ENCODE measurements at places on chromosomes 5 and 9. TPM values are rescaled to one million over a fixed set of nuclear protein-coding genes. Genes with fewer than 3 reads are reported as not detected.

LECT2 gene
- total RNA-seq: not detected

- DNase-seq: no peak
These were observed 99.3 kb downstream of the KCNIP1 start for GRCh38 chr5:170603109-170603508.

DNA sequence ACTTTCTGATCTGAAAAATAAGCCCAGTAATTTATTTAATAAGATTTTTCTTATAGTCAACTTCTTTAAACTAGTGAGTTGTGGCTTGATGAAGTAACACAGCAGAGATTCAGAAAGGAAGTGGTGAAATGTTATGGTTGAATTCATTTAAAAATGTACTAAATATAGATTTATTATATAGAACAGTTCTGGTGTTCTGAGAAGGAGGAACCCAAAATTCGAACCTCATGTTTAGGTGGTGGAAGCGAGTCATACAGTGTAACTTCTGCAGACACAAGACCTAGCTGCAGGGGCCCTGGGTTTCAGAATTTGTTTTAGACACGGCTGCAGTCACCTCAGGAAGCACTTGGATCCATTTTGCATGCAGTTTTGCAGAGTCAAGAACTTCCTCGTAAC is 188.2 kb downstream of the TRIO start:
- no peak for DNase-seq

PPP3R2 gene
- not detected for total RNA-seq

PRRX2 gene
- 0.32 TPM for total RNA-seq

GRCh38 chr9:113349445-113350094 is at the start of gene BSPRY:
BSPRY (plus strand) TSS chr9:113349541; CDS start chr9:113349580, 39 bp downstream.
- DNase-seq: no peak

DMRT2 gene
- not detected for total RNA-seq

DNA sequence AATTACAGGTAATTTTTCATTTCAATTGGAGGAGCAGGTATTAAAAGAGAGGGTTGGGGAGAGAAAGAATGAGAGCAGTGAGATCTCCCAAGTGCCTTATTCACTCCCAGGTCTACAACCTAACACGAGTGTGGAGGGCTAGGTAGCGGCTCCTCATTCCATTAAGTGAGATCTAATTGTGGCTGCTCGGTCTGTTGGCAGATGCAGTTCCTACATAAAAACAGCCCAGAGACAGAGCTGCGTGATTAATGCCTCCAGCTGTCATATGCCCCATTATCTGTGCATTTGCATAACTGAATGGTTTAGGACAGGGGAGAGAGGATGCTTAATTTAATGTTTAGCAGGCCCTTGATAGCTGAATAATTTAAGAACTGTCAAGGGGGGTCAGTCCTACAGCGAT is 100.5 kb downstream of the PSAT1 start:
- DNase-seq: no peak

GRCh38 chr5:23064710-23065109 is 211.6 kb upstream of the CDH12 start:
- DNase-seq: no peak

DNA sequence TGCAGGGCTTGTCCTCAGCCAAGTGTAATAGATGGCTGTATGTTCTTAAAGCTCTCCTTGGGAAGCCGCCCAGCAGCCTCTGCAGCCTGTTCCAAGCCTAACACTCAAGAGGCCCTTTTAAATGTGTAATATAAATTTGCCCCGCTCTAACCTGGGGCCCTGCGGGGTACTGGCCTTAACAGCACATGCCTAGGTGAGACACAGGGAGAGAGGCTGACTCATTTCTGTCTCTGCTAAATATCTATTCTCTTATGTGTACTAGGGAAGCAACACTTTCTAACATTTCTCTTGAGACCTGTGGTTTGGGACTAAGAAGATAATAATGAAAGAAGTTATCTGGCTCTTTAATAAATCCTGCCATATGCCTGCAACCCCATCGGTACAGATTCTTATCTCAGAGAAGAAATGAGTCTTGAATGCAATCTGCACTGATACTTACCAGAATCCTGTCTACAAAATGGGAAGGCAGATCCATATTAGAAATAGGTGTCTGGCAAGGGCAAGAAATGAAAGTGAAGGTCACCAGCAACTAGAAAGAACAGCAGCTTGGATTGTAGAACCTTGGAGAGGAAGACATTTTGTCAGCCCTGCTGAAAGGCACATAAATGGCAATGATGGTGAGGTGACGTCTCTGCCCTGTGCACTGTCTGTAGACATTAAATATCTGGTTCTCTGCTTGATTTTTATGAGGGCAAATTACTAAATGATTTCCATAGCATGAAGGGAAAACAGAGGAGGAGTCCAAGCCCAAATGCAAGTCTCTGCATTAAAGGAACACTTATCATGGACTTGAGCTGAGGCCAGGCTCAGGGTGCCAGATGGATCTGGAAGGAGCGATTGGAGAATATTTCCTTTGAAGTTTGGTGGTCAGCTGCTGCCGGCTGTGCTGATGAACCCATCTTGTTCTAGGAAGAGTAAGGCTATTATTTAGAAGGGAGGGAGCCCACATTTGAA is 14.5 kb upstream of the TGFBI start:
- no peak for DNase-seq

PCDHGA9 gene
- 3.9 TPM for total RNA-seq

GRCh38 chr5:41507501-41507900 is 2.9 kb downstream of the PLCXD3 start:
- no peak for DNase-seq

DMRT3 gene
- total RNA-seq: not detected

DNA sequence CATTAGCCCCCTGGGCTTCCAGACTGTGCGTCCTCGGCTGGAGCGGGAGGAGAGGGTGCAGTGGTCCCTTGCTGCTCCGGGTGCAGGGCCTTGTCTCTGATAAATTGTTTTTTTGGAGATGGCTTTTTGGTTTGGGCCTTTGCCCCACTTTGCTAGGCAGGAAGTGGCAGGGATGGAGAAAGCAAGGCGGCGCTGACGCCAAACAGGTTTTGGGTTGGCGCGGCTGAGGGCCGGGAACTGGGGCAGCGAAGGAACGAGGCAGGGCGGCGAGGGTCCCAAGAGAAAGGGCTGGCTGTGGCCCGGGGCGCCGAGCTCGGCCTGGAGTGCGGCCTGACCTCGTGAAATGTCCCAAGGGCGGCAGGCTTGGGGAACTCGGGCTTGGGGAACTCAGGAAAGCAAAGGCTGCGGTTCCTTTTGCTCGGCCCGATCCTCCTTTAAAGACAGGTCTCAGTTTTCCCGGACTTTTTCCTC is 4.1 kb downstream of the LHX2 start:
- no peak for DNase-seq

- no peak for DNase-seq
These were observed 20.3 kb upstream of the TNIP1 start for GRCh38 chr5:151101151-151101550.

SPOCK1 gene
- 404 TPM for total RNA-seq

- DNase-seq: no peak
These were observed 143.0 kb downstream of the ADAMTS6 start for GRCh38 chr5:65338606-65339151.

GRCh38 chr5:126918615-126918957 is 111.8 kb downstream of the MARCHF3 start:
- peak; percentile 6 for DNase-seq

DNA sequence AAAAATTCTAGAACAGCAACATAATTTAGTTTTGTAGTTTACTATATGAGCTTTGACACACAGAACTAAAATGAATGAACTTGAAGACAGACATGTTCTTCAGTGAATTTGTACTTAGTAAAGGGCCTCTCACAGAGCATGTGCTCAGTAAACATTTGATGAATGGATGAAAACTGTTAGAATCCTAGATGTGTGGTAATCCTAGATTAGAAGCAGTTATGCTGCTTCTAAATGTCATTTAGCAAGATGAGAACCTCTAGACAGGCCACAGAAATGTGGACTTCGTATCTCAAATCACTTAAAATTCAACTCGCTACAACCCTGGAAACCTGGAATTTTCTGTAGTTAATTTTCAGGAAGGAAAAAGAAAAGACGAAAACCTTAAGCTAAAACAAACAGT is 8.5 kb downstream of the GOLPH3 start:
- DNase-seq: peak; percentile 31

DNA sequence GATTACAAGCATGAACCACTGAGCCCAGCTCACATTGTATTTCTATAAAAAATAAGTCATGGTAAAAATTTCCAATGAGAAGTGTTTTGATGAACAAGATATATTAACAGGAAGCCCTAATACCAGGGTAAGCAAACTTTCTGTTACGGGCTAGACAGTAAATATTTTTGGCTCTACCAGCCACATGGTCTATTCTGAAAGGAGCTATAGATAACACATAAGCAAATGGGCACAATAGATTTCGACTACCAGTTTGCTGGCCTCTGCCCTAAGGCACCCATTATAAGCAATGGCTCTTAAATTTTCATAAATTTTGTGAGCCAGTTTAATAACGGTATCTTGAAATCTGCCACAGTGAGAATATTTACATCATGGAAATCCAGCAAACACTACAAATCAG is 8.1 kb downstream of the UBQLN1 start:
- DNase-seq: no peak

DNA sequence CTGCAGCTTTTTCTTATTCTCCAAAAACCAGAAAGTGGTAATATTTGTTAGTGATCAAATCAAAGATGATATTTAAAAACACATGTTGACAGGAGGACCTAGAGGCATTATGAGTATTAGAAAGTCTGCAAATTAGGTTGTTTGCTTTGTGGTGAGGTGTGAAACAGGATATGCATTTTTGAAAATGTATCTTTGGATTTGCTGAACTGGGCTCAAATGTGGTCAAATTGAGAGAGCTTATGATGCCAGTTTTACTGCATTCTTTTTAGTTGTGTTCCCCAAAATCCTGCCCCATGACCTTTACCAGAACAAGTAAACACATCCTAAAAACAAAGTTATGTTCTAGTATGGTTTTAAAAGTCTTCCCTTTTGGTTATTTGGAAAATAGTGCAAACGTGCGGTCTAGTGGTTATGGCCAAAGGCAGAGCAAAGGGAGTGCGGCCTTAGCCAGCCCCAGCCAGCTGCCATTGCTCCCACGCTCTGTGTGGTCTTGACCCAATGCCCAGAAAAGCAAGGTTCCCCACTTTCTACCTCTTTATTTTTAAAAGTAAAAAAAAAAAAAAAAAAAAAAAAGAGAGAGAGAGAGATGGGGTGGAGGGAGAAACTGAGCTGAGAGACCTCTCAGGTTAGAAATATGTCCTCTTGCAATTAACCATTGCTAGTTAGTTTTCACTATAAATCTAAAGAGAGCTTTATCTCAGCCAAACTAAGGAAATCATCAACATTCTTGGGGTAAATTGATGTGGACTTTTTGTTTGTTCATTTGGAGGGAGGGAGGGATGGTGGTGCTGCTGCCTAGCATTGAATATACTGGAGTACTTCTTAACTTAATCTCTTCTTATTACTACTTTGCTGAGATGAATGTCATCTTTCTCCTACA is 176.6 kb downstream of the ARHGAP26 start:
- DNase-seq: no peak

F2RL2 gene
- total RNA-seq: 10.2 TPM

NEUROG1 gene
- not detected for total RNA-seq

- no peak for DNase-seq
These were observed 98.8 kb upstream of the EFNA5 start for GRCh38 chr5:107769519-107769918.

GRCh38 chr9:113906411-113907110 is 30.5 kb downstream of the ZNF618 start:
- peak; percentile 30 for DNase-seq

DNA sequence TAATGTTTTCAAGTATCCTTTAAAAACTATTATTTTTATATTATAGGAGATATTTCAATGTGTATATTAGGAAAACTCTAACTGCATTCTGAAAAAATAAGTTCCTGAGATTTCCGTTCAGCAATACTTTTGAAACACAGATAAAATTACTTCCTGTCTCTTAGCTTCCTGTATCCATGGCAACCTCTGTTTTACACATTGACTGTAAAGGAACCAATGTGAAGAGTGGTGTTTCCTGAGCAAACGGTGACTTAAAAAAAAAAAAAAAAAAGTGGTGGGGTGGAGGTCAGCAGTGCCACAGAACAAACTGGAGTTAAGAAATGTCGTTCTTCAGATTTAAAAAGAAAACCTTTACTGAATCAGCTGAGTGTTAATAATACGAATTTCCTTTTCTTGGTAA is at the start of gene LRRC70:
Gene LRRC70 (plus strand): TSS at position 280 of the 400 bp plus-strand sequence. CDS start 620 bp downstream, outside the sequence.
- DNase-seq: peak; percentile 93

DNA sequence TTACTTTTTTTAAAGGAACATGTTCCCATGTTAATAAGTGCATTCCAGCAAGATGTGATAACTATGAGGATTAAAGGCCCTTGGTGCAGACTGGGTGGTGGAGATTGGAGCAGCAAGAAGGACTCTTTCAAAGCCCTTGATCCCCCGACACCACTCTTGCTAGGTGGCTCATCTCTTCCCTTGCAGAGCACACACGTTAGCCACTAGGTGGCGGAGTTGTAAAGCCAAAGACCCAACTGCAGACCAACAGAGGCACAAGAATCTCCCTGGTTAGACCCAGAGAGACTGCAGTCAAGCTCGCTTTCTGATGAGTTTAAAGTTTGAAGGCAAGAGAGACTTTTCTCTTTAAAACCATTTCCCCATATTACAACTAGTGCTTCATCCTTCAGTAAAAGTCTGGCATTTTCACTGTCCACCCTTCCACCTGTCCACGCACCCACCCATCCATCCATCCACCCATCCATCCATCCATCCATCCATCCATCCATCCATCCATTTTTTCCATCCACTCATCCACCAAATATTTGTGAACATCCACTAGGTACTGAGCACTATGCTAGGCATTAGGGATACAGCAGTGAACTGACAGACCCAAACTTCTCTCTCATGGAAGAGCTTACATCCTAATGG is 226.9 kb downstream of the MSX2 start:
- peak; percentile 12 for DNase-seq

TMEFF1 gene
- 14.6 TPM for total RNA-seq

LCN2 gene
- total RNA-seq: not detected

DNA sequence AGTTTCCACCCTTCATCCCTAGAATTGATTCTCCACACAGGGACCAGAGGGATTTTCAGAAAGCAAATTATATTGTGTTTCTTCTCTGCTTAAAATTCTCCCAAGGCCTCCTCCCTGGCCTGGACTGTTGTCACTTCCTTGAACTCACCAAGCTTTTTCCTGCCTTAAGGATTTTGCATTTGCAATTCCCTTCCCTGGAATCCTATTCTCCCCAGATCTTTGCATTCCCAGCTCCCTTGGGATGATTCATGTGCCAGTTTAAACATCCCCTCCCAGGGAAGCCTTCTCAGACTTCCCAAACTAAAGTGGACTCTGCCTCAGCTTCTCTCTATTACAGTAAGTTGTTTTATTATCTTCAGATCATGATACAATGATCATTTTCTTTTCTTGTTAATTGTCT is 35.2 kb upstream of the PDE8B start:
- DNase-seq: no peak

OGN gene
- not detected for total RNA-seq

Data from endothelial cell of umbilical vein (primary cell).